ENCODE measurements at places on chromosomes 6 and 20.

GRCh38 chr6:44247338-44248302 lies 719 bp downstream of the HSP90AB1 start:
- DNase-seq = peak; percentile 61

DNA sequence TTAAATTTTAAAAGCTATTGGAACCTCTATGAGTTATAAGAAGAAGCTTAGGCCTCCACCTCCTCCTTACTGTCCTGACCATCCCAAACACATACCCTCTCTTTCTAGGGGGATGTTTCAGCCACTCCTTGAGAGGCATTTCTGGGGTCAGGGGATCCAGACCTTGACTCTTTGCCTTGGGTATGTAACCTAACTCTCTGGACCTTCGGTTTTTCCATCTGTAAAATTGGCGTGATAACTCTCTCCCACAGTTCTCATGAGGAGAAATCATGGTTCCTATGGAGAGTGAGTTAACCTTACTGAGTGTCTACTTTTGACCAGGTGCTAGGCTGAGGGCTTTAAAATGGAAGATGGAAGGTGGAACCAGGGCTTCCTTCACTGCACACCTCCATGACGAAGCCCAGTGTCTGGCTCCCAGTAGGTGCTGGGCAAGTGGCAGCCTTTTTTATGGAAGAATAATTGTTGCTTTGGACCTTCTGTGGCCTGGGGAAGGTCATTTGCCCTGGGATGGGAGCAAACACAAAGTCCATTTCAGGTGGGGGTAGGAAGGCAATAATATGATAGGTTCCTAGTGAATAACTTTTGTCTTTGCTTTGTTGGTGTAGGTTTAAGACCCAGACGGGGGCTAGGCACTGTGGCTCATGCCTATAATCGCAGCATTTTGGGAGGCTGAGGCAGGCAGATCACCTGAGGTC lies 18.4 kb downstream of the FOXP4 start:
- DNase-seq = no peak

- DNase-seq = no peak
These were observed 21.6 kb upstream of the MCM3 start for GRCh38 chr6:52305948-52306767.

DNA sequence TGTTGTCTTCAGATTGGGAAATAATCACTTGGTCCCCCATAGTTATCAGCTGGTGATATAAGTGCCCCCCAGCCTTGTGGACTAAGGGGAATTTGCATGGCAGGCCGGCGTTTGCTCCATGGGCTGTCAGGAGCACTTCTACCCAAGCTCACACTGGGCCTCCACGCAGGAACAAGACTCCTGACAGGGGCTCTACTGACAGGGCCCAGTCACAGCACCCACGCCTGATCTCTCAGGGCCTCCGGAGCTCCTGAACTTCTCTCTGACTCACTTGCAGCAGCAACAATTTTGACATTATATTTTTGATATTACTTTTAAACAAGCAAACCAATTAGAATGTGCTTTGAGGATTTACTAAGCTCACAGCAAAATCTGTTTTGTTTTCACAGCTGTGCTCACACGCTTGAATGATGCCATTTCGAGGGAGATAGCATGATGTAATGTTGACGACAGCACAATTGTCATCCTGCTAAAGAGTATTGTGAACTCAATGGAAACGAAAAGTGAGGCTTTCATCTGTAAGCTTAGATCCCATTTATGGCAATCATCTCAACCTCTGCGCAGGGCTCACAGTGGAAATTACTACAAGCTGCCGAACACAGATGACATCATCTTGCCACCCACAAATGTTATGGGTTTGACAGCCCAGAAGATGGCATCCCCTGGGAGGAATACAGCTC lies 28.7 kb upstream of the TXNDC5 start:
- no peak for DNase-seq

DNA sequence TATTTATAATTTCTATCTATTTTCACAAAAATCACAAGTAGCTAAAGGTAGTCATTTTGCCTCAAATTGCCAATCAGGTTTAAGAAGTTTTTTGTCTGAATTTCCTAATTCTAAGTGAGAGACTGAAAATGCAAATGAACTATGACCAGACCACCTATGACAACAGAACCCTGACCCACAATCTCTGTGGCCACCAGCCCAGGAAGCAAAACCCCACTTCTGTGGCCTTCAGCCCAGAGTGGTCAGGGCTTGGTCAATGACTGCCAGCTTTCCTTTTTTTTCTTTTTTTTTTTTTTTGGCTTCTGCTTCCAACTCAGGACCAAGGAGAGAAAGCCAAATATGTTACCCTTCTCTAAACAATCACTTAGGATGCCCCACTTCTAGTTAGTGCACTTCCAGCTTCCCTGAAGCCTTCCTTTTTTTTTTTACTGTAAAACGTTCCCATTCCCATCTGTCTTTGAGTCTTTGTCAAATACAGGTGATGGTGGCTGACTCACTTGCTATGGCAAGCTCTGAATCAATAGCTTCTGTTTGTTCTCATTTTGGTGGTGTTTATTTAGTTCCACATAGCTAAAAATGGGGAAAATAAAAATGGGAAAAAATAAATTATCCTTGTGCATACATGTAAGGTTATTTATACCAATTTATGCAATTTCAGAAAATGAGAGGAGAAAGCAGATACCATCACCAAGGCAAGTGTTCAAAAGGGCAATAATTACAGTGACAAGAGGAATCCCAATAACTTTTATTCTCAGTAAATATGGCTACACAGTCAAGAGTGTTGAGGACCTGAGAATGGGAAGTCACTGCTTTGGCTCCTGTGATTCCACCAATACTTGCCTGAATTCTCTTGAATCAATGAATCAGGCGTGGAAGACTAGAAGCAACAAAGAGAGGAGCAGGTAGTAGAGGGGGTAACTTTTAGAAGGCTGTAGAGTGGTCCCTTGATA lies 170.3 kb upstream of the PDE7B start:
- no peak for DNase-seq

DNA sequence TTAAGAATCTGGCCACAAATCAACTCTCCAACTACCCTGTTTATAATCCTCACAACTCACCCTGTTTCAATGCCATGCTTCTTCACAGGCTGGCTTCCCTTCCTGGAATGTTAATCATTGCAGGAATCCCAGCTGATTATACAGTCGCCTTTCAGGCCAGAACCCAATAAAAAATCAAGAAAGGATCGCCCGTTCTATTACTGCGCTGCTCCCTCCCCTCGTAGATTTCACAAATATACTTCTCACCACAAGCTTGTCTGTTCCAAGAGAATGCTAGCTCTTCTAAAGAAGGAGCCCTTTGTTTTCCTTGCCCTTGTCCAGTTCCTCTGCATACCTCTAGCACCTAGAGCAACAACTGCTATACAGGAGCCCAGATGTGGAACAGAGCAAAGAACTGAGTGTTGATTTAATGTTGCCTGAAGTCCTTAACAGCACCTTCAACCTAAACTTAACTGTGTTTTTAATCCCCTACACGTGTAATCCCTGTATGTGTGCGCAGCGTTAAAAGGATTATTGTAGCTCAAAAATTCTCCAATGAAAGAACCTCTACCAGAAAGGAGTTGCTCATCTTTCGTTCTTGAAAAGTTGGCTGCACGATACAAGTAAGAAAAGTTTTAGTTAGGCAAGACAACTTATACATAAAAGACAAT lies 988 bp downstream of the ECHDC1 start:
- DNase-seq = no peak

GRCh38 chr20:5191829-5192569 lies 65.2 kb downstream of the CDS2 start:
- DNase-seq = peak; percentile 39

- DNase-seq = no peak
These were observed 94.7 kb downstream of the RTN4IP1 start for GRCh38 chr6:106534564-106534982.

DNA sequence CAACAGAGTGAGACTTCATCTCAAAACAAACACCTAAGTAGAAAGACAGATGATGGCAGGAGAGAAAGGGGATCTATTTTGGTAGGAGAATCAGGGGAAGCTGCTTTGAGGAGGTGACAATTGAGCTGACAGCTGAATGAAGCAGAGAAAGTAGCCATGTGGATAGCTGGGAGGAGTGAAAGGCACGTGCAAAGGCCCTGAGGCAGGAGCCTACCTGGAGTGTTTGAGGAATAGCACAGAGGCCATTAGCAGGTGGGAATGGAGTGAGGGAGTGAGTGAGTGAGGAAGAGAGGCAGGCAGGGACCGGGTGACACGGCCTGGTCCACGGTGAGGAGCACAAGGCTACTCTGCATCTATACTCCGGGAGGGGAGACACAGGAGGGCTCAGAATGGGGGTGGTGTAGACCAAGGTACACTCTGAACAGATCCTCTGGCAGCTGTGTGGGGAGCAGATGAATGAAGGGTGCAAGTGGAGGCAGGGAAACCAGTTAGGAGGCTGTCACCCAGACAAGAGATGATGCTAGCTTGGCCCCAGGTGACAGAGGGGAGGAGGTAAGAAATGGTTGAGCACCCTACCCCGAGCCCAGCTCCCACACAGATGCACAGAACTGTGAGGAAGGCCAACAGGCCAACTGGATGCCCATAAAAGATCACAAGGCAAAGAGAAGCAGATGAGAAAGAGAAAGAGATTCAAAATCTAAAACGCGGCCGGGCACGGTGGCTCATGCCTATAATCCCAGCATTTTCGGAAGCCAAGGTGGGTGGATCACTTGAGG lies 43.6 kb downstream of the NFATC2 start:
- no peak for DNase-seq
